ENCODE measurements at places on chromosomes 11 and 22. TPM values are rescaled to one million over a fixed set of nuclear protein-coding genes. Genes with fewer than 3 reads are reported as not detected.

The PDGFD gene
- 29.6 TPM for total RNA-seq

The PATE4 gene
- not detected for total RNA-seq

The ACCS gene
- 11.7 TPM for total RNA-seq

The APOBEC3F gene
- total RNA-seq: 1.4 TPM

The THYN1 gene
- 22.4 TPM for total RNA-seq

The MMP8 gene
- total RNA-seq: not detected

The ELFN2 gene
- 0.81 TPM for total RNA-seq

The SHANK3 gene
- total RNA-seq: 1.4 TPM

The DMC1 gene
- under 0.01 TPM for total RNA-seq

The PRRG4 gene
- total RNA-seq: 0.32 TPM

The P2RX6 gene
- 3.6 TPM for total RNA-seq

The MS4A15 gene
- not detected for total RNA-seq

The PTPRCAP gene
- not detected for total RNA-seq

The LRRC74B gene
- not detected for total RNA-seq

The MARK2 gene
- total RNA-seq: 13.4 TPM

The BTG4 gene
- not detected for total RNA-seq

The HPX gene
- 0.49 TPM for total RNA-seq

The MIAT gene
- 0.32 TPM for total RNA-seq

The MMP27 gene
- total RNA-seq: not detected

The OR51E2 gene
- total RNA-seq: not detected

The SCN3B gene
- total RNA-seq: 0.49 TPM

The OR56A1 gene
- total RNA-seq: not detected

The EFCAB6 gene
- 0.65 TPM for total RNA-seq

The CRYBA4 gene
- total RNA-seq: not detected

The DEFB131B gene
- not detected for total RNA-seq

The ST14 gene
- total RNA-seq: not detected

The DNAJB13 gene
- not detected for total RNA-seq

The C22orf23 gene
- total RNA-seq: 0.32 TPM

The NLRP14 gene
- not detected for total RNA-seq

The UBXN1 gene
- 71.9 TPM for total RNA-seq

The OTOG gene
- not detected for total RNA-seq

The HYOU1 gene
- total RNA-seq: 119 TPM

The TMEM45B gene
- not detected for total RNA-seq

The CHADL gene
- 0.18 TPM for total RNA-seq

The PDE2A gene
- 4.4 TPM for total RNA-seq

The KRTAP5-7 gene
- not detected for total RNA-seq

The FANCF gene
- total RNA-seq: 6.0 TPM

The ANO1 gene
- not detected for total RNA-seq

The JAML gene
- not detected for total RNA-seq

The CEP126 gene
- total RNA-seq: 1.6 TPM

The UPK3A gene
- total RNA-seq: not detected

The RTN4RL2 gene
- total RNA-seq: not detected
